ENCODE measurements at places on chromosomes 12 and 14.

- no peak for DNase-seq
Measured at GRCh38 chr12:101891462-101891971, 14.1 kb downstream of the DRAM1 start.

GRCh38 chr12:70251226-70251625, 8.0 kb downstream of the CNOT2 start:
- no peak for DNase-seq

- DNase-seq: no peak
Measured at GRCh38 chr12:66584673-66585072, 94.2 kb downstream of the GRIP1 start.

DNA sequence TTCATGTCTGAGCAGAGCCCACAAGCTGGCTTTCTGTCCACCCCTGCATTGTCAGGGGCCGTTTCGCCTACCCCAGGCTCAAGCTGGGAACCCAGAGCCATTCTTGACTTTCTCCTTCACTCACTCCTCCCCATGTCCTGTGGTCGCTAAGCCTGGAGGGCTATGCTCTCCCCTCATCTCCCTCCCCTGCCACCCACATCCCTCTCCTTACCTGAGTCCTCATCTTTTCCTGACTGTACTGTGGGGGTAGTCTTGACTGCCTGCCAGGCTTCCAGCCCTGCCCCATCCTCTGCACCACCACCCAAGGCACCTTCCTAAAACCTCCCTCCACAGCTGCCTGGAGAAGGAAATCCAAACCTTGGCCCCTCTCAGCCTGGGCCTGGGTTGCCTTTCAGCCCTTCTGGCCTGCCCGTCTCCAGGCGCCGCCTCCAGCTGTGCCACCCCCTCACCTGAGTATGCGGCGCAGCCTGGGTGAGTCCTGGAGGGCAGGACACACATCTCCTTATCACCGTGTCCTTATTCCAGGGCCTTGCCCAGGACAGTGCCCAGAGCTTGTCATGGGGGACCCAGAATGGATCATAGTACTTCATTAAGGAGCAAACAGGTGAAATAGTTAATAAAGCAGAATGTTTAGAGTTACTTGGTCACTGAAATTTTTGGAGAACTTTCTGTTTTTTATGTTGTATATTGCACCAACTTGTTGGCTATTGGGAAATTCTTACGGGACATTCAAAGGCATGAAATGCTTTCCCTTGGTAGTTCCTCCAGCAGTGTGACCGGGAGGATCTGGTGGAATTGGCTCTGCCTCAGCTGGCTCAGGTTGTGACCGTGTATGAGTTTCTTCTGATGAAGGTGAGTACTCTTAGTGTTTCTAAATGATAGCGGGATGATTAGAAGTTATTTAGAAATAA, 14.5 kb downstream of the ZNF839 start:
- no peak for DNase-seq

DNA sequence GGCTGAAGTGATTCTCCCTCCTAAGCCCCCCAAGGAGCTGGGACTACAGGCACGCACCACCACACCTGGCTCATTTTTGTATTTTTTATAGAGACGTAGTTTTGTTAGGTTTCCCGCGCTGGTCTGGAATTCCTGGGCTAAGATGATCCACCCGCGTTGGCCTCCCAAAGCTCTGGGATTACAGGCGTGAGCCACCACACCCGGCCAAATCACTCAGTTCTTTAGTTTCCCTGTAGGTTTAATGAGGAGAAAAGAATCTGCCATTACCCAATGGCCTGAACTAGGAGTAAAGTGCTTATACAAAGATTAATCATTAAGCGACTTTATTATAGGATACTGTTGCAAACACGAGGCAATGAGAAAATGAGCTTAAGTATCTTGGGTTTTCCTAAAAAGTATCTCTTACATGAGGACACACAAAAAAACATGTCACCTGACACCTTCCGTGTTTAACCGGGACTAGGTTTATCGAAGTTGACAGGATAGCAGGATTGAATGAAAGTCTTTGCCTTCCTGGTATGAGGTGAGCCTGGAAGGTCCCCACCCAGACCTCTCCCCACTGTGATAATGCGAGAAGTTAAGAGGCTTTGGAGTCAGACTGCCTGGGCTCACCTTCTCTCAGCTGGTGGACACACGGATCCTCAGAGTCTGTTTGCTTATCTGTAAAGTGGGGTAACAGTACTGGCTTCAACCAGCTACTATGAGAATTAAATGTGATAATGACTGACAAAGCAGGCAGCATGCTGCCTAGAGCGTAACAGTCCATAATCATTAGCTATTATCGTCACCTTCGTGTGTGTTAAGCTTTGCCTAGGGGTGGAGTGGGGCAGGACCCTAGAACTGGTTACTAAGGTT, 133.5 kb upstream of the KRAS start:
- no peak for DNase-seq

DNA sequence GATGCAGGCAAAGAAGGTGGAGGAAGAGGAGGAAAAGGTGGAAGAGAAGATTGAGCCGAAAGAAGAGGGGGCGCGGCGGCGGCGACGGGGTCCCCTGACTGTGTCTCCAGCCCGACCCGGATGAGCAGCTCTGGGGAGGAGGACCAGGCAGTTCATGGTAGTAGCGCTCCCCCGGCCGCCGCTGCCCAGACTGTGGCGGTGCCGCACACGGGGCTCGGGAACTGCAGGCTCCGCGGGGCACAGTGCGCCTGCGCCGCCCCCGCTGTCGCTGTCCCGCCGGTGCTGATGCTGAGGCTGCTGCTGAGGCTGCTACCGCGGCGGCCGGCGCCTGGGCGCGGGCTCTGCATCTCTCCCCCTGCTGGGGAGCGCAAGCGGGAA, at the start of gene KCNH5:
Gene KCNH5 (minus strand): TSS at position 225 of the 378 bp plus-strand sequence. CDS start 272 bp downstream, outside the sequence.
- DNase-seq: peak; percentile 35

- no peak for DNase-seq
Measured at GRCh38 chr14:64828071-64828470, 51.6 kb downstream of the SPTB start.

DNA sequence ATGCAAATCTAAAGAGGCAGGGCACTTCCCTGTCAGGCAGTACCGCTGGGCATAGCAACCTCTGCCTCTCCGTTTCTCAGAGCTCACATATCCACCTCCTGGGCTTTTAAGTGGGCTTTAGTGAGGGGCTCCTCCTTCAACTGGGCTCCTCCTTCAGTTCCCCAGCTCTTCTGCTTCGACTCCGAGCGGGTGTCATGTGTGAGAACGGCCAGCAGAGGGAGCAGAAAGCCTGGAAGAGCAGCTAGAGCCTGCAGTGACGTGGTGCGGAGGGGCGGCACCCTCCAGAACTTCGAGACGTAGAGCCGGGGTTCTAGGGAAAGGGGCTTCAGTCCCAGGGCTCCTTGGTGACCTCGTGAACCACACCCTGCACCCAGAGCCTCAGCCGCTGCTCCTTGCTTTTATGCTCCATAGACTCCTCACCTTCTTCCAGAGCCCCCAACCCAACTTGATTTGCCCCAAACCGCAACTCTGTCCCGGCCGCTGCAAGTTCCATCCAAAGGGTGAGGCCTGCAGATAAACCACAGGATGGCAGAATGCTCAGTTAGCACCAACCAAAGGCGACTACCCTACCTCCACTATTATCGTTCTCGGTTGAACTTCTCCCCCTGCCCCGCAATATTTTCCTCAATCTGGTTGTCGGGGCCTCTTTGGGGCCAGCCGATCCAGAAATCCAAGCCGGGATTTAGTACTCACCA, 383 bp upstream of the GLI1 start:
- peak; percentile 77 for DNase-seq

GRCh38 chr12:124715121-124715990, 147.9 kb upstream of the NCOR2 start:
- DNase-seq: peak; percentile 75

DNA sequence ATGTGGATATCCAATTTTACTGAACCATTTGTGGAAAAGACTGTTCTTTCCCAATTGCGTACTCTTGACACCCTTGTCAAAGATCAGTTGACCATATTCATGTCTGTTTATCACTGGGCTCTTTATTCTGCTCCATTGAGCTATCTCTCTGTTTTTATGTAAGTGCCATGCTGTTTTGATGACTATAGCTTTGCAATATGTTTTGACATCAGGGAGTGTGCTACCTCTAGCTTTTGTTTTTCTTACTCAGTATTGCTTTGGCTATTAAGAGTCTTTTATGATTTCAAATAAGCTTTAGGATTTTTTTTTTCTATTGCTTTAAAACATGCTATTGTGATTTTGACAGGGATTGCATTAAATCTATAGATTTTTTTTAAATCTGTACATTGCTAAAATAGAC, 194.3 kb downstream of the SNAPC1 start:
- DNase-seq: no peak

- no peak for DNase-seq
Measured at GRCh38 chr12:133135747-133136146, 5.3 kb downstream of the ZNF10 start.

DNA sequence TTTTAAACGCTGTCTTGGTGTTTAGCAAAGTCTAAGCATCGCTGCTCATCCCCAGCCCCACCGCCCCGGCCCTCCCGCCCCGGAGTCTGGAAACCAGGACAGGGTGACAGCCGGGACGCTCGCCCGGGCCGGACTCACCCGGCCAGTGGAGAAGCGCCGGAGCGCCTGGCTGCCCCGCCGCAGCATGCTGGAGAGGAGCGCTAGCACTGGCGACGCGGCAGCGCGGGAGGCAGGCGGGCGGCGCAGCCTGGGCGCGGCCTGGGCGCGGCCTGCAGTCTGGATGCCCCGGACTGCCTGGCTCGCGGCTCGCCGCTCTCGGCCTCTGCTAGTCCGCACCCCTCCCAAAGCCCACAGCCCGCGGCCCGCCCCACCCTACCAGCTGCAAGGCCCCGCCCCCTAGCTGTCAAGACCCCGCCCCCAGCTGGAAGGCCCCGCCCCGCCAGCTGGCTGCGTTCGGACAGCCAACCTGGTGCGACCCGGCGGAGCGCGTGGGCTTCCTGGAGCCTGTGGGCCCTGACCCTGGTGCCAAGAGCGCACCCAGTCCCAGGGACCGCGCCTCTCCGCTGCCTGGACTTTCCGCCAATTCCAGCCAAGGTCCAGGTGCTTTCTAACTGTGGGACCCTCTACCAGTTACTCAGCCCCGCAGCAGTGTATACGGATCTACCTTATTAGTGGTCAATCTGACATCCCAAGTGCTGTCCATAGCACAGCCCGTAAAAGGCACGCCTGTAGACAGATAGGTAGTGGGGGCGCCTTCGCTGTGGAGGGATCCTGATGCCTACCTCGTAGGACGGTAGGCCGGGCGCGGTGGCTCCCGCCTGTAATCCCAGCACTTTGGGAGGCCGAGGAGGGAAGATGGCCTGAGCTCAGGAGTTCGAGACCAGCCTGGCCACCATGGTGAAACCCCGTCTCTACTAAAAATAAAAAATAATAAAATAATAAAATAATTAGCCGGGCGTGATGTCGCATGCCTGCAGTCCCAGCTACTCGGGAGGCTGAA, at the start of gene ALDH1L2:
Gene ALDH1L2 (minus strand): TSS at position 208 of the 1,000 bp plus-strand sequence. CDS start 22 bp downstream, at position 186.
- DNase-seq: no peak

DNA sequence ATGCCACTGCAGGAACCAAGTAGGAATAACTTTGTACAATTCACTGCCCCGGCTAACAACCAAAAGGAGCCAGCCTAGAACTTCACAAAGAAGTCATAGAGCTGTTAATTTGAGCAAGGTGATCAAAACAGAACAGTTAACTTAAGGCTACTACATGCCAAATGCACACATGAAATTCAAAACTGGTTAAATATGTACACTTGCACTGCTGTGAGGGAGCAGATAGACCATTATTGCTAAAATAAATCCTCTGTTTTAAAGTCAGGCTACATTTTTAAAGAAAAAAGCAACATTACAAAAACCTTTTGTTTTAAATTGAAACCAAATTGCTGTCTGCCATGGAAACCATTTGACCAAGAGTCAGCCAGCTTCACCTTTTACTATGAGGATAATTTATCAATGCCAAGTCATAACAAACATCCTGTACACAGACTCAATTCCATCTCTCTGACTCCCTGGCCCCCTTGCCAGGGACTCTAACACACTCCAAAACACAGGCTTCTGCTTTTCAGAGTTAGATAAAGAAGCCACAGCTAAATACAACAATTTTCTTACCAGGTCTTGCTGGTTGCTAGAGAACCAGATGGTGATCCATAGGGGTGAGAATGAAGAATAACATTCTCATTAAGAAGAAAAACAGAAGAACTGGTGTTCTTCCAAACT, 84.0 kb downstream of the LRP6 start:
- DNase-seq: peak; percentile 32

GRCh38 chr12:53053218-53054111, 3.6 kb downstream of the TNS2 start:
- peak; percentile 63 for DNase-seq

DNA sequence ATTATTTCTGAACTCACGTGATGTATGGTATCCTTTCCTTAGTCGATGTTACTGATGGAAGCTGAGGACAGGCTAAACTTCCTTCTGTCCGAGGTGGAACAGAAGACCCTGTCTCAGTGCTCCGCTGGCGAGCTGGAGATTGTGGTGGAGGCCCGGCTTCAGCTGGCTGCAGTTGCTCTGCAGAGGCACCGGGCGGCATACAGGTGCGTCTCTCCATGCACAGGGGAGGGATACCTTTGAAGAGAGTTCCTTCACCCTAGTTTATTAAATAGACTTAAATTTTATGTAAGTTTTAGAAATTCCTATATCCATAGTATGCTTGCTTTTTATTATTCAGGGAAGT, 186.7 kb upstream of the NEDD1 start:
- no peak for DNase-seq

DNA sequence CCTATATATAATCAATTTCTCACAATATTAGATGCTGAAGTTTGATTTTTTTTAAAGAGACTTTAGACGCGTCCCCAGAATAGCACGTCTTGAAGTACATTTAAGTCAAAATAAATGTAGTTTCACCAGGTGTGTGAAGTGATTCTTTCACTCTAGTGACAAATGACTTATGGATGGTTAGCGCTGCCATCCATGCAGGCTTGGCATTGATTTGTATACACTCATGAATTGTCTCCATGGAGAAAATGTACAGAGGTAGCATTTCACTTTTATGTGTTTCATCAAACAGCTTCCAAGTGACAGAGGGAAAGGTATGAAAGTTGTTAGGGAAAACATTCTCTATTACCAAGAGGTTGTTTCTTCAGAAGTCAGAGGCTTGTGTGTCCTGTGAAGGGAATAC, 360.8 kb downstream of the PDZRN4 start:
- DNase-seq: no peak

DNA sequence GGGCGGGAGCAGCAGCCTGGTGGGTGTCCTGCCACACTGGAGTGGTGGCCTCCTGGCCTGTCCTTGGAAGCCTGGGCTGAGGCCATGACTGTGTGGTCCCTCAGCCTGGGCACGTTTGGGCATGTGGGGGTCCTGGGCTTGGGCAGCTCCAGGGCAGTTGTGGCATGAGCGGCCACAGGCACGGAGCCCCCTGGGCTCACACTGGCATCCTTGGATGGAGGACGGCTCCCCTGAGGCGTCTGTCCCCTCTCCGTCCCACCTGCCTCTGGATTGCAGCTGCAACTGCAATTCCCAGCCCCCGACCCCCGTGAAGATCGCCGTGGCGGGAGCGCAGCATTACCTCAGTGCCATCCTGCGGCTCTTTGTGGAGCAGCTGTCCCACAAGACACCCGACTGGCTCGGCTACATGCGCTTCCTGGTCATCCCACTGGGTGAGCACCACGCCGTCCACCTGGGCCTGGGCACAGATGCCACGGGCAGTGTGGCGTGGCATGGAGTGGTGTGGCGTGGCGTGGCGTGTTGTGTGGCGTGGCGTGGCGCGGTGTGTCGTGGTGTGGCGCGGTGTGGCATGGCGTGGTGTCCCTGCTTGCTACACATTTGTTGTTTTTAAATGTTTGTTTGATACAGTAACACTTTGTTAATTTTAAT, 15.1 kb upstream of the TEX22 start:
- no peak for DNase-seq

GRCh38 chr14:101953151-101953550, 11.2 kb upstream of the DYNC1H1 start:
- no peak for DNase-seq

GRCh38 chr14:55794655-55795595, 214.9 kb downstream of the KTN1 start:
- no peak for DNase-seq
